Right cardiac atrium (tissue), 5 donors: ENCODE measurements at places on chromosomes 6 and 20. TPM values are rescaled to one million over a fixed set of nuclear protein-coding genes. Genes with fewer than 3 reads are reported as not detected.

Gene MUC21
- not detected for total RNA-seq

Gene C6orf62
- 66.5 TPM for total RNA-seq

- DNase-seq: no peak
Measured at GRCh38 chr20:57711826-57712225, 2.0 kb upstream of the PMEPA1 start.

Gene RIN2
- 59.6 TPM for total RNA-seq

- DNase-seq: no peak
Measured at GRCh38 chr6:14664112-14664601, 546.6 kb downstream of the CD83 start.

GRCh38 chr6:137105375-137105774, 60.6 kb upstream of the IL20RA start:
- no peak for DNase-seq
